ENCODE measurements at places on chromosomes 1 and 21. TPM values are rescaled to one million over a fixed set of nuclear protein-coding genes. Genes with fewer than 3 reads are reported as not detected.

PRAMEF12 gene
- not detected for polyA plus RNA-seq

TP73 gene
- 2.2 TPM for polyA plus RNA-seq

TNNT2 gene
- 635 TPM for polyA plus RNA-seq

EPHB2 gene
- 19.9 TPM for polyA plus RNA-seq

ITLN2 gene
- not detected for polyA plus RNA-seq

MYOC gene
- polyA plus RNA-seq = 13.9 TPM

TACSTD2 gene
- polyA plus RNA-seq = 0.60 TPM

RGS13 gene
- 0.42 TPM for polyA plus RNA-seq

HPDL gene
- polyA plus RNA-seq = 1.6 TPM

F13B gene
- polyA plus RNA-seq = 0.13 TPM

DNASE2B gene
- not detected for polyA plus RNA-seq

LRRC71 gene
- polyA plus RNA-seq = 0.91 TPM

GFI1 gene
- polyA plus RNA-seq = 0.41 TPM

GRCh38 chr1:52191395-52191965 is 49.6 kb downstream of the ZFYVE9 start:
- DNase-seq = no peak

DNA sequence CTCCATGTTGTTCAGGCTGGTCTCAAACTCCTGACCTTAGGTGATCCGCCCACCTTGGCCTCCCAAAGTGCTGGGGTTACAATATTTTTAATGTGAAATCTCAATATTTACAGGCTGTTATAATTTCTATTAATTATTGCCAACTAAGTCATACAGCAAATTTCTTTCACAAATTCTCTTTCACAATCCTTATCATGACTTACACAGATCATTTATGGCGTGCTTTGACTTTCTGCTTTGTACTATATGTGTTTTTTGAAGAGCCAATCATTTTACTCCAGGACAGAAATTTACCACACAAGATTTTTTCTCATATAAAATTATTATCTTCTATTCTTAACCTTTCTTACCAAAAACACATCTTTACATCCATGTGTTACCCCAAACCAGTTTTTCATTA is 1729.9 kb downstream of the NCAM2 start:
- DNase-seq = no peak

DNA sequence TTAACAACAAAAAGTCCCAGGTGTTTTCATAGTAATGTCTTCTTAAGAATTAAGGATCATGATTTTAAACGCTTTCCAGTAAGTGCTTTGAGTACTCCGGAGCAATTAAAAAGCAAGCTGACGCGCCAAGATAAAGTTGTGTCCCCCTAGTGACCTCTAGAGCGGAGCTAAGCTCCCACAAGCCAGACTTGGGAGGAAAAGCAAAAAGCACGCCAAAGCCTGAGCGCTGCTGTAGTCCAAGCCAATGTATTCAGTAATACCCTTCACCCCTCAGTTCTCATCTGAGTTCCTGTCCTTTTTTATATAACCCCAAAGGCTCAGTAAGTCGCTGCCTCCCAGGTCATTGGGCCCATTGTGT is 3.5 kb upstream of the SLC44A5 start:
- DNase-seq = no peak

- DNase-seq = no peak
Observed at GRCh38 chr1:191608367-191608766, 549.9 kb upstream of the RGS18 start.

DNA sequence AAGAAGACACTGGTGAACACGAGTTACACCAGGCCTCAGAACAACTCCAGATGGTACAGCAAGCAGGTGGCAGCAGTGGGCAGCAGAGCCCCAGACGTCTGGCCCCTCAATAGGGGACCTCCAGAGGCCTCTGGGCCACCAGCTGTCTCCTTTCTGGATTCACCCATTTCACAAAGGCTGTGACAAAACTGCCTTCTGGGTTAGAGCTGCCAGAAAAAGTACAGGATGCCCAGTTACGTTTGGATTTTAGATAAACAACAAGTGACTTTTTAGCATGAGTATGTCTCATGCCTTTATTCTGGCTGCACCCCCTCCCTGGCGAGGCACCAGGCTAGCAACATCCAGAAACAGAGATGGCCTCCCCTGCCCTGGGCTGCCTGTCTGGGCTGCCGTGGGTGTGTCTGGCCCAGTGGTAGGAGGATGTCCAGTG is 30.1 kb downstream of the ITPKB start:
- no peak for DNase-seq

DNA sequence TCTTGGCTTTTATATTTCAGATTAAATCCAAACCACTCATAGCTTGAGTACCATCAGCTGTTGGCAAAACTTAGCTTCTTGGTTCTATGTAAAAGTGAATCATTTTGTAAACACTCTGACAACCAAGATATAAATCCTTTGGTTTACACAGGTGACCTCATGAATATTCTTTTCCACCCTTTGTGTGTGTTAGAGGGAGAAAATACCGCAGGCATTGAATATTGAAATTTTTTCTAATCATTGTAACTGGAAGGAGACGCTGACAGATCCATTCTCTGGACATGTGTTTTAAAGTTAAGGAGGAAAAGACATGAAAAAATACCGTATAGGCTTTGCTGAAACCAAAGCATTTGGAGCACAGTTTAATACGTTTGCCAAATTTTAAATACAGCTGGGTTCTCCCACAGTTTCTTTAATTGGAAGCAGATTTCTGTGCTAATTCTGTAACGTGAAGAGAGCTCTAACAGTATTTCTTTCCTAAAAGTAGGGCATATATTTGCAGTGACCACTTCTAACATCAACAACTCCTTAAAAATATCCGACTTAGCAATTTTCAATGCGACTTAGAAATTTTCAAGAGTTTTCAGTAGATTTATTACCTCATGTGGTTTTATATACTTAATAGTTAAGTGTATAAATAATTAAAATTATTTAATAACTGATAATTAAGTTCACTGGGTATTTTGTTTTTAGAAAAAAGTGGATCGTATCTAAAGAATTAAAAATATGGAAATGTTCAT is 388.2 kb downstream of the USP25 start:
- DNase-seq = peak; percentile 64

DNA sequence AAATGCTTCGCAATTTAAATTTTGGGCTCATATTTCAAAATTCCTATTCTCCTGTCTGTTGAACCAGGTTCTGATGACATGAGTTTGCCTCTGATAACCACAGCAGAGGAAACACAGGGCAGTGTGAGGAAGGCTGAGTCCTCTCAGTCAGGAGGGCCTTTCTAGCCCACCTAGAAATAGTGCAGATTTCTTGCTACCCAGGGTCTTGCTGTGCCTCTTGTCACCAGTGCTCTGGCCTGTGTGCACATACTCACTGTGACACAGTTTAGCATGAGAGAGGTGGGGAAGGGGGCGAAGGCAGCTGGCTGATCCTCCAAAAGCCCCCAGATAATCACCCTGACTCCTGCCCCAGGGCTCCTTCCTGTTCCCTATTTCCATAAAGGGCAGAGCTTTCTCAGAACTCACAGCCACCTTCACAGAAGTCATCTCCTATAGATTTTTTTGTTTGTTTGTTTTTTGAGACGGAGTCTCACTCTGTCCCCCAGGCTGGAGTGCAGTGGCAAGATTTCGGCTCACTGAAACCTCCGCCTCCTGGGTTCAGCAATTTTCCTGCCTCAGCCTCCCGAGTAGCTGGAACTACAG is 23.7 kb downstream of the ERRFI1 start:
- no peak for DNase-seq

GRCh38 chr1:106986603-106987002 is 69.9 kb upstream of the PRMT6 start:
- DNase-seq = no peak

- no peak for DNase-seq
Observed at GRCh38 chr21:46503922-46504550, 45.3 kb downstream of the DIP2A start.

DNA sequence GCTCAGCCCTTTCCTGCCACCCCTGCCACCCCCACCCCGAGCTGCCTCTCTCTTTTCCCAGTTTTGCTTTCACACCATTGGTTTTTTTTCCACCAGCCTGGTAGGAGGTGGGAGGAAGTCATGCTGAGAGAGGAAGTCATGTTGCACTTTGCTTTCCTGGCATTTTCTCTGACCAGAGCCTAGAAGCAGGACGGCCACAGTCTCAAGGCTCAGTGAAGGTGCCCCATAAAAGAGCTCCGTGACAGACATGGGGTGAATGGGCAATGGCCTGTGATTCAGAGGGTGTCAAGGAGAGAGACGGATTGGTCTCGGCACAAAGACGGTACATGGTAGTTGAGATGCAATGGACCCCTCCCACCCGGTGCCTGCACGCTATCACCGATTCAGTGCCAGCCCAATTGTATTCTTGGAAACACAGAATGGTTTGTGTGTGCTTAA is 42.1 kb upstream of the DMRTB1 start:
- DNase-seq = no peak

- DNase-seq = peak; percentile 86
Observed at GRCh38 chr1:157992031-157992832, 1.2 kb upstream of the KIRREL1 start.

GRCh38 chr1:74395571-74395970 is 116.8 kb downstream of the LRRC53 start:
- no peak for DNase-seq

DNA sequence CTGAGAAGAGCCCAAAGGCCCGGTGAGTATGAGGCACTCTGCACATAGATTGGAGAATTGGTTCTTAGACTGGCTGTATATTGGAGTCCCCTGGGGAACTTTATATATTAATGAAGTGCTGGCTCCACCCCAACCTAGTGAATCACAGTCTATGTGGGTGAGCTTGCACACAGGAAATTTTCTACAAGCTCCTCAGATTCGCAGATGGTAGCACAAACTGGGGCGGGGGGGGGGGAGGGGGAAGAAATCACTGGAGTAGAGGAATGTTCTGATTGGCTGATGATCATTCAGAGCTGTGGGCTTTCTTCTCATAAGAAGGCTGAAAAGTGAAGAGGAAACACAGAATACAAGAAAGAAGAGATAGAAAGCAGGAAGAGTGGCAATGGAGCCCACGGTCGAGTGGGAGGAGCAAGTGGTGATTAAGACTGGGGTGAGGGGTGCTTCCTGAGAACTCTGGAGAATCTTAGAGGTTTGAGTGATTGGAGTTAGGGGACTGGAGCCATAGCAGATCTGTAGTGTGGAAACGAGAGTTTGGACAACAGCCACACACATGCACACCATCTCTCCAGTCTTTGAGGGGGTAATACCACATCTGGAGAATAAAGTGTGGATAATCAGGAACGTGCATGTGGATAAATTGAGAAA is 465.9 kb upstream of the DAB1 start:
- DNase-seq = no peak

DNA sequence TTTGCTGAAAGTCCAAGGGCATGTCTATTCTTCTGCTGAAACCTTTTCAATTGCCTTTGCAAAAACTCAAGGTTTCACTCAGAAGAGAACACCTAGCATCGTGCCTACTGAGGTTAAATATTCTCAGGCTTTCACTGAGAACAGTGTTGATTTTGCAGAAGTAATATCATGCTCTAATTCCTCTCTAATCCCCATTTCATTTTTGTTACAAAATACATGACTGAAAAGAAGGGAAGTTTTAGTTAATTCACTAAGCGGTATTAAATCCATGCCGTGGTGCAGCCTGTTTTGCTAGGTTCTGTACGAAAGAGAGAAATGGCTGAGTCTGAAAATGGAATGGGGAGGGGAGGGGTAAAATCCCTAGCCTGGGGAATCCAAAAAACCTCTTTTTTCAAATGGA is 163.2 kb upstream of the CAMK1G start:
- DNase-seq = no peak

DNA sequence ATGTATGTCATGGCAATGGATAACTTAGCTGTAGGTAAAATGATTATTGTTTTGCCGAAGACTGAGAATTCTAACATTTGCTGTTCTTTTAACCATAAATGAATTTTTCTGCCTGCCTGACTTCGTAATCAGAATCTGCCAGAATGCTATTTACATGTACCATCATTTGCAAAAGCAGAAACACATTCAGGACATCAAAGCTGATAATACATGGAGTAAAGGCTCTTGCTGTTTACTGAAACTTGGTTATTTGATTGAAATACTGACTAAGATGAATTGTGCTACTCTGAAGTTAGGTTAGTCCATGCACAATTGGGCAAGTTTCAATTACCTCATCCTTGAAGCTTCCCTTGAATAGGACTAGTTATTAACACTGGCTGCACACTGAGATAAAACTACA is 293.8 kb downstream of the PLA2G4A start:
- DNase-seq = no peak

DNA sequence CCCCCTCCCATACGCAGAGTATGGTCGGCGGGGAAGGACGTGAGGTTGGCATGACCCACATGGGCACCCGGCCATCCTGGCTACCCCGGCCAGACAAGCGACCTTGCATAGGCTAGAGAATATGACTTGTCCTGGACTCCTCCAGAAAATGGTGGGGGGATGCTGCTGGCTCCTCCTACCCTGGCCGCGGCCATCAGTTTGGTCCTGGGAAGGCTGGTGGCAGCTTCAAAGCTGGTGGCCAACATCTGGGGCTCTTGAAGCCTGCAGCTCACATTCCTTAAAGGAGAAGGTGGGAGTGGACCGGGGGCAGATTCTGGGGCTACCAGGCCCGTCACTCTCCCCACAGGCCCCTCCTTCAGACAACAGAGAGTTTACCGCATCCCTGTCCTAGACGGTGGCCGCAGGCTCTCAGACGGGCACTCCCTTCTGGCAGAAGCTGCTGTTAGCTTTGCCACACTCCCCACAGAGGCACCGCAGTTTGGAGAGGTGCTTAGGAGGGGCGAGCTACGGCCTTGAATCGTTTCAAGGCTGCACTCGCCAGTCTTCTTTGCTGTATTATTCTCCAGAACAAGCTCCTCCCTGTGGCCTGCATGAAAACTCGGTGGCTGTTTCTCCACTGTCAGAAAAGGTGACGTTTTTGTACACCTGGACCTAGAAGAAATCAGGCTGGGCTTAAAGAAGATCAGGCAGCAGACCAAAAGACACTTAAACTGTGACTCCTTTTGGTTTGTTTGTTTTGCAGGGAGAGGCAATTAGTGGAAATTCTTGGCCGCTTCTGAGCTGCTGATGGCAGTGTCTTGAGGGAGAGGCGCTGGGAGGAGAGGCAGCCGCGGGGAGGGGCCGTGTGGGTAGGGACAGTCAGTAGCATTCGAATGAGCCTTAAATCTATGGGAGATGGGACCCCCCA is 68.0 kb downstream of the RUNX3 start:
- DNase-seq = no peak

GRCh38 chr21:43825936-43826622 is 36.7 kb downstream of the RRP1 start:
- no peak for DNase-seq

DNA sequence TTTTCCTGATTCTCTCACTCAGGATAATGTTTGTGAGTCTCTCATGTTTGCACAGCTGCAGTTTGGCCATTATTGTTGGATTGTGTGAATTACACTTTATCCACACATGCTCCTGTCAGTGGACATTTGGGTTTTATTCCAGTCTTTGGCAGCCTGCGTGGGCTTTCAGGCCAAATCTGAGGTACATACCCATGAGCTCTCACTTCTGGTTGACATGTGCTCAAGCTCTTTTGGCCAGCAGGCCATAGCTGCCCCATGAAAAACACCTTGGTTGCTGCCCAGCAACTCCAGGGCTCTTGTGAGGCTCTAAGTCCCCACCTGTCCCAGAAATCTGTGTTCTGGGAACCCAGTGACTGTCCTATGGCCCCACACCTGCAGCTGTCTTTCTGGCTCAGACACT is 124.5 kb upstream of the GALNT2 start:
- peak; percentile 31 for DNase-seq

Measured in muscle of arm (tissue), 14 donors.